ENCODE measurements at places on chromosomes 1 and 21.

DNA sequence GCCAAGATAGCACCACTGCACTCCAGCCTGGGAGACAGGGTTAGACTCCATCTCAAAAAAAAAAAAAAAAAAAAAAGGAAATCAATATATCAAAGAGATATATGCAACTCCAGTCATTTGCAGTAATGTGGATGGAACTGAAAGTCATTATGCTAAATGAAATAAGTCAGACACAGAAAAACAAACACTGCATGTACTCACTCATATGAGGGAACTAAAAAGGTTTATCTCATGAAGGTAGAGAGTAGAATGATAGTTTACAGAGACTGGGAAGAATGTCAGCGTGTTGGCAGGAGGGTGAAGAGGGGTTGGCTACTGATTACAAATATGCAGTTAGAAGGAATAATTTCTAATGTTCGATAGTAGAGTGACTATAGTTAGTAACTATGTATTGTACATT, 13.2 kb downstream of the HSD11B1 start:
- no peak for DNase-seq

GRCh38 chr1:180586671-180587155, 27.9 kb downstream of the OVAAL start:
- DNase-seq, result no peak

GRCh38 chr1:165409657-165410358, 35.1 kb downstream of the RXRG start:
- no peak for DNase-seq

DNA sequence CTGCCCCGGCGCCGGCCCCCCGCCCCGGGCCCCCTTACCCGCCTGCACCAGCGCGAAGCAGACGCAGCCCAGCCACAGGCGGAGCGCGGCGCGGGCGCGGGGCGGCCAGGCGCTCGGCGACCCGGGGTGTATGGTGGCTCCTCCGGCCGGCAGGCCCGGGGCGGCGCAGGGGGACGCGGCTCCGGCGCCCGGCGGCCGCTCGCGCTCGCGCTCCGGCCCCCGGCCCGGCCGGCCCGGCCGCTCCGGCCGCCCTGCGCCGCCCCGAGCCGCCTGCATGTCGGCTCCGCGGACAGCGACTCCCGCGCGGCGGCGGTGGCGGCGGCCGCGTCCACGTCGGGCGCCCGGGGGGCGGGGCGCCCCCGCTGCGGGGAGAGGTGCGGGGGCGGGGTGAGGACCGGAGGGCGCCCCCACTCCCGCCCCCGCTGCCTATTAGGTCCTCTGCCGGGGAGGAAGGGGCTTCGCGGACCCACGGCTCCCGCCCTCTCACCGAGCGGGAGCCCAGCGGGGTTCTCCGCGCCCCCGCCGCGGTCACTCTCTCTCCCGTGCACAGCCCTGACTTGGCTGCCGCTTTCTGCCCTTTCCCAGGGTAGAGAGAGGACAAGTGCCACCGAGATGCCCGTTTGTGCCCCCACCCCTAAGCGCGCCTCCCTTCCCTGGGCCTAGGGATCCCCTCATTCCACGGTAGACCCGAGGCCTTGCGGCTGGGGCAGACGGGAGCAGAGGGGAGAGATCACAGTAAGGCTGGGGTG, at the start of gene FNDC5:
Gene FNDC5 (minus strand): TSS at position 298 of the 749 bp plus-strand sequence.
- DNase-seq, result no peak

- DNase-seq, result no peak
These were observed 4.6 kb upstream of the OLIG2 start for GRCh38 chr21:33021150-33021549.

DNA sequence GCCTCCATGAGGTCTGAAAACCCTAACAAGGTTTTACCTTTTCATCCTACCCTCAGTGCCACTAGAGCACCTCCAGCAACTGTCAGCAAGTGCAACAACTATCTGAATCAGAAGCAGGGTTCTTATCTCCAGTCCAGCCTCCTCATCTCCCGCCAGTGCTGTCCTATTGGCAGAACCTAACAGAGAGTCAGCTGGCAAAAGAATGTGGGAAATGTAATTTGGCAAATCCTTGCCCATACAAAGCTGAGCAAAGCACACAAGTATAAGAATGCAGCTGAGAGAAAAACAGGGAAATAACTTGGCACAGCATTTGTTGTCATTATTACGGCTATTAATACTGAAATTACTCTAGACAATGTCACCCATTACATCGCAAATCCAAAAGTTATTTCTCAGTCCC, 124.2 kb downstream of the ATP6V1G3 start:
- no peak for DNase-seq

GRCh38 chr1:98389809-98390208, 271.7 kb upstream of the SNX7 start:
- no peak for DNase-seq

DNA sequence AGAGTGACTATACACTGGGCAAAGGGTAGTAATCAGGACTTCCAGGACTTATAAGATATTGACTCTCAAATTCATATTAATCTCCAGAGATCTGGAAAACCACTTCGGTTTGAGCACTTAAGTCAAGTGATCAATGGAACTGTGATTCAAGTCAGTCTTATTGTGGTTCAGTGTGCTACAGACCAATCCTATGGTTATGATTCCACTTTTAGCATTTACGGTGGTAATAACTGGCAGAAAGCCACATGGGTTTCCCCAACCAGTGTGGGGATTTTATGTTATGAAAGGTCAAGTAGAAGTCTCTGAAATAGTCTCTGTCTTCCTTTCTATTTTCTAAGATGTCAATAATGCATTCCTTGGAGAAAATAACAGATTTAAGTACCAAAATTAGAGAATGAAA, 151.3 kb upstream of the NEGR1 start:
- peak; percentile 7 for DNase-seq

GRCh38 chr1:14689996-14690615, 91.6 kb downstream of the KAZN start:
- DNase-seq, result no peak

- DNase-seq, result no peak
These were observed 123.3 kb upstream of the EDN2 start for GRCh38 chr1:41607808-41608207.

- DNase-seq, result no peak
These were observed 17.4 kb downstream of the JAM2 start for GRCh38 chr21:25656412-25656811.

GRCh38 chr1:17791055-17791390, 35.9 kb downstream of the ACTL8 start:
- DNase-seq, result no peak

- no peak for DNase-seq
These were observed 65.6 kb downstream of the GRIK3 start for GRCh38 chr1:36968730-36969129.

DNA sequence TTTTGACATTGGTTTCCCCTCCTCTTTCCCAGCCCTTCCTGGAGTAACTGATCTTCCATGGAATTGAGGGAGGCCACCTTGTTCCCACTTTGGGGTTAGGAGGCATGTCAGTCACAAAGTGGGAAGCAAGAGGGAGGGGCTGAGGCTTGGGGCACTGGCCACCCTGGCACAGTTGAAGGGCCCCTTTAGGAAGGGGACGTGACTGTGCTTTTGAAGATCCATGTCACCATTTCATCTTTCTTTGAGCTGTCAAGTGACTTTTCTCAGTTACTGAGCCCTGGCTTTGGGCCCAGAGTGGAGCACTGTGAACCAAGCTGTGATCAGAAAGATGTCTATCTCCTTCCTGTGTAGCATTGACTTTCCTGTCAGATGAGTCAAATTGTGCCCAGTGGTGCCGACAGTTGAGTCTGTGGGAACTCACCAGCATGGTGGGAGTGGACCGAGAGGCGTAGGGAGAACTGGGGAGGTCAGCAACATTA, 38.5 kb upstream of the TDRD10 start:
- peak; percentile 78 for DNase-seq

- no peak for DNase-seq
These were observed 181.0 kb downstream of the TYW3 start for GRCh38 chr1:74913978-74914377.

GRCh38 chr1:44700573-44700972, 26.1 kb downstream of the ARMH1 start:
- no peak for DNase-seq

GRCh38 chr1:185734929-185735700, 924 bp downstream of the HMCN1 start:
- DNase-seq, result no peak

- no peak for DNase-seq
These were observed 52.3 kb upstream of the SIPA1L2 start for GRCh38 chr1:232682248-232682647.

DNA sequence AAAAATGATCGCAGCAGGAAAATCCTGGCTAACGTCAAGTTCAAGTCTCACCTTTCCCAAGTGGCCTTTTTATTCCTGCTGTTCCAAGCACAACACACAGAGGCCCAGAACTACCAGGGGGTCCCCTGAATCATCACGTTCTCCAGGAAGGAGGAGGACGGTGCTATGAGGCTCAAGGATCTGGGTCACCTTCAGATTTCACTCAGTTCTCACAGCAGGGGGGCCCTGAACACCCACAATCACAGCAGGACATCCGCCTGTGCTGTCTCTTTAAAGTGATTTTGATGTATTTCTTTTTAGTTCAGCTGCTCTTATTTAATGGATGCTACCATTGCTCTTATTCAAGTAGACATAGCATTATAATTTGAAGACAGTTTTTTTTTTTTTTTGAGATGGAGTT, 173.4 kb downstream of the HUNK start:
- no peak for DNase-seq

- peak; percentile 60 for DNase-seq
These were observed 78.7 kb upstream of the ZNF281 start for GRCh38 chr1:200488375-200489165.

DNA sequence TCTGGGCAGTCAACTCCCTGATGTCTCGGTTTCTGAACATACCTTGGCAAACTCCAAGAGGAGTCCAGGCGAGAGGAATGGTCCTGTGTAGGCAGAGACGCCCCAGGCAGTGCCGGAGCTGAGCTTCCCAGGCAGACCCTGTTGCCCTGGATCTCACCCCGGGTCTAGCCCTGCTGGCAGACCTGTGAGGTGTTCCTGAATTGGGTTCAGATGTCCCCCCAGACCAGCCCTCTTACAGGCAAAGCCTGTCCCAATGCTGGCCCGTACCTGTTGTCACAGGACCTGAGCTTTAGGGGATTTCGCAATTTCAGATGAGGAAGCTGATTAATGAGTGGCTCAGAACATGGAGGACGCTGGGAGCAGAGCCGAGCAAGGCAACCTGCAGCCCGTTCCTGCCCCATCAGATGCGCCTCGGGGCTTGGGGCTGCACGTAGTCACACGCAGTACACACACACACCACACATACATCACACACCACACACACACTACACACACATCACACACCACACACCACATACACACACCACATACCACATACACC, 38.5 kb upstream of the PDE9A start:
- peak; percentile 80 for DNase-seq

GRCh38 chr1:201772178-201772577, 56.8 kb upstream of the IPO9 start:
- no peak for DNase-seq

- DNase-seq, result no peak
These were observed 16.8 kb upstream of the FMN2 start for GRCh38 chr1:240074908-240075307.

DNA sequence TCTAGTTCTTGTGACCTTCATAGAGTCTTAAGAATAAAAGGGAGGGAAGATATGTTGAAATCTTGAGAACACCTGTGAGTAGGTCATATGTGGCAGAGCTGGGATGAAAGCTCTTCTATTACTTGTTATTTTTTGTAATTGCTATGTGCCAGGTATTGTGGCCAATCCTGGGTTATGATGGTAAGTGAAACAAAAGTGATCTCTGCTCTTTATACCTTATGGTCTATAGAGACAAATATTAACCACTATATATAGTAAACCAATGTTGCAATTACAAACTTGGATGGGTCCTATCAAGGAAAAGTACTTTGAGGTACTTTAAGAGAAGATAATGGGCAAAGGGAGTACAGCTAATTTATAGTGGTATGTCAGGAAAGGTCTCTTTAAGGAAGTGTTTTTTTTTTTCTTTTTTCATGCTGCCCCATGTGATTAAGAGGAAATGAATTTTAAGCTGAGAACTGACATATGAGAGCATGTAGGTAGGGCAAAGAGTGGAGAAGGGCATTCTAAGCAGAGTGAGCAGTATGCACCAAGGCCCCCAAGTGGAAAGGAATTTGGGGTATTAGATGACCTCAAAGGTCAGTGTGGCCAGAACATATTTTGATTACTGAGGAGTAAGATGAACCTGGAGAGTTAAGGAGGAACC, 43.3 kb downstream of the POU2F1 start:
- no peak for DNase-seq

- no peak for DNase-seq
These were observed 30.7 kb downstream of the ADAM30 start for GRCh38 chr1:119865627-119866026.

- no peak for DNase-seq
These were observed 218.9 kb upstream of the C1orf174 start for GRCh38 chr1:4118746-4119515.

DNA sequence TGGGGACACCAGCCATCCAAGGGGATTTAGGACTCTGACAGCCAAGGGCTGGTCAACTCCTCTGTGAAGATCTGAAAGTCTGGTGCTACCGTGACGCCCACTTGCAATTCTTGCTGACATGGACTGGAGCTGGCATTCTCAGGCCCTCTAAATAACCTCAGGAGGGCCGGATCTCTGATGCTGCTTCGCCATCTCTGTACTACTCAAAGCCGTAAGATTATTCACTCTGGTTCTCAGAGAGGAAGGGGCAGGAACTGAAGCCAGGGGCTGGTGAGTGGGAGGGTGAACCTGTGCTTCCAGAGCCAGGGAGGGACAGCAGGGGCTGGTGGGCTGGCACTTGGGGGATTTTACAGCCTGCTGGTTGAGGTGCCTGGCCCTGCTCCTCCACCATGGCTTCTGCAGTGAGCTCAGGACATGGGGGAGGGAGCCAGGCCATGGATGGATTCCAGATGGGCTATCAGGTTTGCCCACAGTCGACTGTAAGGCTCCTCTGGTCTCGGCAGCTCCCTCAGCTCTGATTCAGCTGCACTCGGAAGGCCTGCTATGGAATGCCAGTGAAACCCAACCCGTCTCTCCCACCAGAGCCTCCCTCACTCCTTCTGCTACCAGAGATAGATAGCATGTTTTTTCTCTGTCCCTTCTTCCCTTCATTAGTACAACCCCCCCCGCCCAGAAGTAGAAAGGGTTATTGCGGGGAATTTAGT, 84.5 kb downstream of the PLXNA2 start:
- no peak for DNase-seq

DNA sequence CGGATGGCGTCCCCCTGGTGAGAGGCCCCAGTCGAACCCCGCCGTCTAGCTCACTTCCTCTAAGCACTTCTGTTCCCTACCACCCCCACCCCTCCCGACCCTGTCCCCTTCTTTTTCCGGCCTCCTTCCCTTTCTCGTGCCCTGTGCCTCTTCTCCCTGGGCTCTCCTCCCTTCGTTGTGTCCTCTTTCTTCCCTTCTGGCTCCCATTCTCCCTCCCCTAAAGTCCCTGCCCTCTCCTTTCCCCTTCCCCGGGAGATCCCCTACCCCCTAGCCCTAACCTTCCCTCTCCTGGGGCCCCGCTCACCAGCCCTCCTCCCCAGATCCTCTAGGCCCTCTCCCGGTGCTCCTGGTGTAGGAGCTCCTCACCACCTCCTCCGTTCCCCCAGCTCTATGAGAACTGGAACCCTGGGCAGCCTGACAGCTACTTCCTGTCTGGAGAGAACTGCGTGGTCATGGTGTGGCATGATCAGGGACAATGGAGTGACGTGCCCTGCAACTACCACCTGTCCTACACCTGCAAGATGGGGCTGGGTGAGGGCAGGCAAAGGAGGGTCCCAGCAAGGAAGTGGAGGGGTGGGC, 15.9 kb downstream of the BCAN start:
- DNase-seq, result no peak

Data from activated CD8-positive, alpha-beta T cell treated with anti-CD3 and anti-CD28 coated beads for 36 hours (primary cell).